ENCODE measurements at places on chromosomes 2 and 18.

GRCh38 chr2:126792186-126792585, 106.5 kb upstream of the TEX51 start:
- no peak for DNase-seq

DNA sequence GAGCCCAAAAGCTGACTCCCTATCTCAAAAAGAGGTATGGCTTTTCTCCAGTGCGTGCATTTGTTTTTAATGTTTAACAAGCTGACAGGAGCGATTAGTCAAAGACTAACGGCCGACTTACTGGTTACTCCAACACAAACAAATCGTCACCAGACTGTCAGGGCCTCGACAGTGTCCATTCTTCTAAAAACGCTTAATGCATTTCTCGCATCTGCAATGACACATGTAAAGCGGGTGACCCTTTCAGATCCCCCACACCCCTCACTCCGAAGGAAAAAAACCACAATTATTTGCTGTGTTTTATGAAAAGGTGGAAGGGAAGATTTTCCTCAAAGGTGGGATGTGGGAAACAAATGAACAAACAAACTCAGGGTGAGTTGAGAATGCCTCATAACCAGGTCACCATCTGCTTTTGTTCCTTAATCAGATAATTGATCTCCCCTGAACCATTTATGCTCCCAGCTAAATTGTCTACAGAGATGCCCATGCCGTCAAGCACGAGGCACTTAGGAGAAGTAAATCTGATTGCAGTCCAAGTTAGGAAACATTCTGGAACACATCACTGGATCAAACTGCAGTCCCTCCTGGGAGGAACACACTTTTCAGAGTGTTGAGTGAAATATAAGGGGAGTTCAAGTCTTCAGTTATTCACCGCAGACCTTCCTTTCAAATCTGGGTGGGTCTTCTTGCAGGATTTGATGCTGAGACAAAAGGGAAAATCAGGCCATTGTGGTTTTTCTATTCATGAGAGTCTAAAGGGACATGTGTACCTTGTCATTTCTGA, 340.8 kb downstream of the CMPK2 start:
- DNase-seq: no peak

GRCh38 chr2:42752314-42752713, 11.6 kb downstream of the OXER1 start:
- DNase-seq: no peak

- no peak for DNase-seq
Measured at GRCh38 chr2:129929321-129930290, 49.9 kb upstream of the RAB6C start.

GRCh38 chr2:74093426-74093825, 54.3 kb downstream of the BOLA3 start:
- no peak for DNase-seq

DNA sequence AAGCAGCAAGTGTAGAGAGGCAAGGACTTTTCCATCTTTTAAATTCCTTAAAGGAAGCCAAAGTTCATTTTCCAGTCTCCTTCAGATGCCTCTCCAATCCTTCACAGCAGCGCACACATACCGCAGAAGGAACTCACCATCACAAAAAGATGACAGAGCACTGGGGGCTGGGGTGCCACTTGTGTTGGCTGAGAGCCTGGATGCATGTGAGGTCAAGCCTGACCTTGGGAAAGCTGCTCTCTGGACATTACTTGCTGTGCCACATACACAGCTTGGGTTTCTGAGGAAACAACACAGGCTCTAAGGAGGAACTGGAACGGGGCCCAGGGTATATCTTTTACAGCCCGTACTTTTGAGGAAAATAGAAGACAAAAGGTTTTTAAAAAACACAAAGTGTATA, 364.3 kb upstream of the MEX3C start:
- no peak for DNase-seq

- peak; percentile 80 for DNase-seq
Measured at GRCh38 chr18:69257861-69258458, 142.7 kb upstream of the DOK6 start.

DNA sequence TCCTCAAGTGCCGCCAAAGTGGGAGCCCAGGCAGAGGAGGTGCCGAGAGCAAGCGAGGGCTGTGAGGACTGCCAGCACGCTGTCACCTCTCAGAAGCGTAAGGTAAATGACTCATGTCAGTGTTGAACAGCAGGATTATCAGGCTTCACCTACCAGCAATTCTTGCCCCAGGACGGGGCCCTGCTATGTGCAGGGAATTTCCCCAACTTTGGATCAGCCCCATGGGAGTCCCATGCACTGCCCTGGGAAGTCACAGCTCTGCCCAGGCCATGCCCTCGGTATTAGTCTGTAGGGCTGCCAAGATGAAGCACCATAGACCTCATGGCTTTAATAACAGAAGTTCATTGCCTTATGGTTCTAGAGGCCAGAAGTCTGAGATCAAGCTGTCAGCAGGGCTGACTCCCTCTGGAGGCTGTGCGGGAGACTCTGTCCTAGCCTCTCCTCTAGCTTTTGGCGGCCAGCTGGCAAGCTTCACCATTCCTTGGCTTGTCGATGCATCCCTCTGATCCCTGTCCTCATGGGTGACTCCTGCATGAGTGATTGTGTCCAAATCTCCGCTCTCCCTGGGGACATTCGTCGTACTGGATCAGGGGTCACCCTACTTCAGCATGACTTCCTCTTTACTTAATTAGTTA, 55.9 kb downstream of the TRPM8 start:
- peak; percentile 47 for DNase-seq

DNA sequence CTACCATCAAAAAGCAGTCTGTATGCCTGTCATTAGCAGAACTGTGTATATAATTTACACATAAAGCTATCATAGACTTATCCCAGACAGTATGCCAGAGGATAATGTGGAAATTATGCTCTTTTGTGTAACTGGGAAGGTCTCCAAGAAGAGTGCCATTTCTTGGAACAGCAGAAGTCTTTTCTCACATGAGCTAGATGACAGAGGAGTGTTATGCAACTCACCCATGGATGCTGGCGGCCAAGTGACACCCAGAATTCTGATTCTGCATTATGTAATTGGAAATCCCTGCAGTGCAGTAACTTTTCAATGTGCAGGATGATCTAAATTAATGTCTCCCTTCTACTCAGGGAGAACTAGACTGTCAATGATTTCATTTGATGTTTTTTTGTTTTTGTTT, 160.0 kb downstream of the UBE2E3 start:
- peak; percentile 91 for DNase-seq

GRCh38 chr18:70994116-70994515, 705.3 kb downstream of the SOCS6 start:
- no peak for DNase-seq

DNA sequence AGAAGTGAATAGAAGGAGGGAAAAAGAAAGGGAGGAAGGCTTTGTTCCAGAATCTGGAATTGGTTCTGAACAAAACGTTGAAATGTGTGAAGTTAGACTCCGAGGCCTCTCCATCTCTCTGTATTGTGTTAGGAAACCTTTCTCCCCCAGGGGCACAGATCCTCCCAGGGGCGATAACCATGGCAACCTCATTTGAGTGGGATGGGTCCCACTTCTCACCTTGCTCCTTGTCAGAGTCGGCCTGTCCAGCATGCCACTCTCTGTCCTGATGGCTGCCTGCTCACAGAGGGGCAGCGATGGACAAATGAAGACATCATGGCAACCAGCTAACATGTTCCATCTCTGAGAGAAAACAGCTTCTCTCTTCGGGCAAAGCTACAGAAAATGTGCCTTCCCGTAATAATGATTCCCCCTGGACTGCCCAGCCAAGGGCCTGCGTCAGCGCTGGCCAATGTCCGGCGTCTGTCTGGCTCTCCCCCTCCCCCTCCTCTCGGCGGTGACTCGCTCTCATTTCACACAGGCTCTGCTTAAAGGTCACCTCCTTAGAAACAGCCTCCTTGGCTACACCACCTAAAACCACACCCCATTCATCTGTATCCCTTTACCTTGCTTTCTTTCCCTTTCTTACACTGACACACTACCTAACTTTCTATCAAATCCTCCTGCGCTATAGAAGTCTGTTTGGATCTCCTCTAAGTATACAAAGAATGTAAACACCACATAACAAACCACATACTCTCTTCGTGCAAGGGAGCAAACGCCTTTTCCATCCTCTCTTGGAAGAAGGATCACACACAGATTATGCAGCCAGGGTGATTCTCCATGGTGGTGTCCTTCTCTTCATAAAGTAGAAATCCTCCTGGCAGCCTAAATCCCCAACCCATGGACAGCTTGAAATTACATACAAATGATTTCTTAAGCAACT, 32.1 kb upstream of the TTC39C start:
- DNase-seq: no peak

- no peak for DNase-seq
Measured at GRCh38 chr18:6744816-6745455, 15.4 kb downstream of the ARHGAP28 start.

GRCh38 chr2:27561060-27561459, 21.8 kb upstream of the ZNF512 start:
- DNase-seq: no peak

DNA sequence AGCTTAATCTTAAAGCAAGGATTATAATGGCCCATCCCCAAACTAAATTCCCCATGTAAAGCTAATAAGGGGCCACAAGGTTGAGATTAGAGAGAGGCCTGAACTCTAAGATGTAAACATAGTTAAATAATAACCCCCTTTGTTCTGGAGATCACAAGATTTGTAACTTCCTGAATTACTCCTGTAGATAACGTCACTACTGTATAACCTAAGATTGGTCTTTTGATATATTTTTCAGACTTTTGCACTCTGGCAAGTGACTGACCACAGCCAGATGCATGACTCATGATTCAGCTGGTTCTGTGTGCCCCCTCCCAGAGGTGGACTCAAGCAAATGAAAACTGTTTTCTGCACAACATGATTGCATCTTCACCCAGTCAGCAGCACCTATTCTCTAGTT, 686.0 kb upstream of the DDX18 start:
- DNase-seq: no peak

GRCh38 chr18:13381331-13381730, 162.8 kb downstream of the LDLRAD4 start:
- no peak for DNase-seq

DNA sequence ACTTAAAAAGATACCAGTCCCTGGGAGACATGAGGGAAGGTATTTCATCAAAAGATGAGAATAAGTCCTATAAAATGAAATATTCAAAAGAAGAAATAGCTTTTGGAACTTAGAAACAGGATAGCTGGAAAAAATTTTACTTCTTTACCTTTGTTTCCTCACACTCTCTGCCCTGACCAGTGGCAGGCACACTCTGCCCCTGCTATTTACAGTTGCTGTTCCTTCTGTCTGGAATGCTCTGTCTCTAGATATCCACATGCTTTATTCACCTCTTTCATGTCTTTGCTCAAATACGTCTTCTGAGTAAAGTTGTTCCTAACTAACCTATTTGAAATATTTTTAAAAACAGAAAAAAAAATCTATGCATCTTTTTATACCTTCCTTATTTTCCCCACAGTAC, 125.6 kb downstream of the PTRHD1 start:
- DNase-seq: no peak

- no peak for DNase-seq
Measured at GRCh38 chr2:3041246-3041645, 336.4 kb downstream of the EIPR1 start.

DNA sequence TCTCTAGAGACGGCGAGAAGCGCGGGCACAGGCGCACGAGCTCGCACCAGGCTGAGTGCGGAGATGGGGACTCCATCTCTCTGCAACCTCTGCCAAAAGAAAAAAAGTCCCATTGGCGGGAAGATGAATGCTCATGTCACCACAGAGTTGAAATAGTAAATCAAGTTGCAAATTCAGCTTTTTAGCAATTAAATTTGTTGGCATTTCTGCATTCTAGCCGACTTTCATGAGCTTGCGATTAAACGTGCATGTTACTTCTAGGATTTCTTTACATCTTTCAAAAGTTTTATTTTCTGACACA, 588 bp downstream of the CHAC2 start:
- peak; percentile 56 for DNase-seq

GRCh38 chr2:170243898-170244297, 66.0 kb downstream of the MYO3B start:
- no peak for DNase-seq

- DNase-seq: no peak
Measured at GRCh38 chr2:239075918-239076758, 228.3 kb downstream of the TWIST2 start.

GRCh38 chr2:181915102-181915501, 23.6 kb downstream of the ITPRID2 start:
- no peak for DNase-seq

DNA sequence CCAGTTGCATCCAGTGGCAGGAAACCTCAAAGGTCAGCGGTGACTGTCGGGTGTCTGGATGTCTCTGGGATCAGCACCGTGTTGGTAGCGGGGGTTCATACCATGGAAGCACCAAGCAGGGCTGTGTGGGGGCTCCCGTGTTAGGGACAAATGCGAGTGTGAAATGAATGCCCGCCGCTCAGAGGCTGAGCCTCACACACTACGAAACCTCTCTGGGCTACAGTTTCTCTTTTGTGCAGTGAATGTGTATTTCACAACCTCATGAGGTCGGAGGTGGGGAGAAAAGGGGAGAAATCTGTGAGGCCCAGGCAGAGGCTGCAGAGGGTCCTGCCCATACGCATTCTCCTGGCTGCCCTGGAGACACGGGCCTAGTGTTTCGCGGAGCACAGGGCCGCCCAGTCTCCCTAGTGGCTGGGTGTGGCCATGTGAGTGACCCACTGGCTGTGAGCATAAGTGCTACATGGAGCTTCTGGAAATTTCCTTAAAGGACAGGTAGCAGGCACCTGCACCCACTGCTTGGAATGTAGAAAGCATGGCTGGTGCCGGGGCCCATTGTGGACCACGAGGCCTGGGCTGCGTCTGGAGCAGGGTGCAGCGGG, 138.0 kb upstream of the GLI2 start:
- no peak for DNase-seq

- DNase-seq: no peak
Measured at GRCh38 chr2:233053928-233054784, 6.0 kb upstream of the INPP5D start.

GRCh38 chr2:28390746-28391563, 1.7 kb upstream of the FOSL2 start:
- DNase-seq: no peak

GRCh38 chr2:216584112-216584511, 49.1 kb upstream of the IGFBP2 start:
- no peak for DNase-seq

GRCh38 chr18:57431467-57432080, 3.6 kb upstream of the ONECUT2 start:
- no peak for DNase-seq

GRCh38 chr2:157443795-157444640, at the start of gene CYTIP:
Gene CYTIP (minus strand): TSS chr2:157444089. CDS start chr2:157444020, 69 bp downstream.
- no peak for DNase-seq

All from NCI-H446 (cell line).